ENCODE measurements at places on chromosomes 11 and 22.

- H3K27me3 ChIP-seq, result no peaks in the 10 kb centered on the region
- no peak within 1 kb of the TSS for H3K27ac ChIP-seq
- no peak within 1 kb of the TSS for H3K4me3 ChIP-seq
- H3K36me3 ChIP-seq, result no peaks in the 10 kb centered on the region
These were observed at the start of gene MEI1 for GRCh38 chr22:41699264-41700107. Gene MEI1 (plus strand): TSS chr22:41699503. CDS start chr22:41699539, 36 bp downstream.

GRCh38 chr22:46462726-46463371 is 74.6 kb downstream of the CELSR1 start:
- H3K36me3 ChIP-seq, result no peaks in the 10 kb centered on the region
- no peaks in the 10 kb centered on the region for H3K27me3 ChIP-seq
- no peak overlapping the region for H3K4me3 ChIP-seq
- peak; percentile 90 for DNase-seq

DNA sequence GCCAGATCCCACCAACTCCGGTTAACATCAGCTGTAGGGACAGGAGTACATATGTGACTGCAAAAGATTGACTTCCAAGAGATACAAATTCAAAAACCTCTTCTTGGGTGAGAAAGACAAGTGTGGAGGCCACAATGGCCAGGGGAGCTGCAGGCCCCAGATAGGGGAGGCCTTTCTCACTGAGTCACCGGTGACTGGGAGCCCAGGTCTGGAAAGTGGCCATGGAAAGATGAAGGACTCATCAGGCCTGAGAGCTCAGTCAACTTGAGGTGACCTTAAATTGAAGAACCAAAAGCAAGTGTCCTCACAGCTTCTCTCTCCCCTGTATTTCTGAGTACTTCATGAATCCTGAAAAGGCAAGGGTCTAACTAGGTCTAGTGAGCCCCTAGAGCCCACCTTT is 90.4 kb upstream of the CLPB start:
- no peak for DNase-seq
- H3K4me3 ChIP-seq, result no peak overlapping the region
- no peak overlapping the region for H3K27ac ChIP-seq
- no peaks in the 10 kb centered on the region for H3K27me3 ChIP-seq
- H3K36me3 ChIP-seq, result no peaks in the 10 kb centered on the region

DNA sequence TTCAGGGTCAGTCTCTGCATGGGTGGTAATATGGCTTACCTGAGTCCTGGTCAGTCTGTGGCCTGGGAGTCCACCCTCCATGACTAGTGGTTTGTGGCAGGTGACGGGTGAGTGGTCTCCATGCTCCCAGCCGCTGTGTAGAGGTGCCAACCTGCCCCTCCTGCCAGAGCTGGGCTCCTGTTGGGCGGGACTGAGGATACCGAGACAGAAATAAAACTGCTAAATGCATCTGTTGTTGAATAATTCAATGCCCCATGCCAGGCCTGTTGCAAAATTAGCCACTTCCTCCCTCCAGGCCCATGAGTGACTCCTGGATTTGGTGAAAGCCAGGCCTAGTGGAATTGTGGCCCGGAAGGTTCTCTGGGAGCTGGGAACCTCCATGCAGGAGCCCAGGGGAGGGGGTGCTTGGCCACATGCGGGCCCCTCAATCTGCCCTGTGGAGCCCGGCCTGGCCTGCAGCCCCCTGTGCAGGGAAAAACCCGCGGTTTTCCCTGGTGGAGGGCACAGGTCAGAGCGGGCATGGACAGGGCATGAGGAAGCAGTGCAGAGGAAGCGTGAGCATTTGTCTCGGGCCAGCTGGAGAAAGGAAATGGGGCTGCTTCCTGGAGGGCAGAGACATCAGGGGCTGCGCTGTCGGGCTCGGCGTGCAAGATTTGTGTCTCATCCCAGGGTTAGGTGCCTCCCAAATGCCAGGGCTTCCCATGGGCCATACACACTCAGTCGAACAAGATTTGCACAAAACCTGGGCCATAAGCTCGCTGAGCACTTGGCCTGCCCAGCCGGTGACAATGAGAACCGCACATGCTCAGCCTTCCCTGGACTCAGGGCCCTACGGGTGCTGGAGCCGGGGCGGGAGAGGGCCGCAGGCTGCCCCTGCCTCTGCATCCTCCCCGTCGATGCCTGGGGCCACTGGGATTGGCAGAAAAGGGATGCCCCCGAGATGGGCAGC is 66.9 kb downstream of the KCNQ1 start:
- H3K4me3 ChIP-seq, result no peak overlapping the region
- no peak overlapping the region for H3K27ac ChIP-seq
- H3K4me1 ChIP-seq, result no peaks in the 10 kb centered on the region
- no peaks in the 10 kb centered on the region for H3K36me3 ChIP-seq
- no peak for DNase-seq
- H3K27me3 ChIP-seq, result no peaks in the 10 kb centered on the region

DNA sequence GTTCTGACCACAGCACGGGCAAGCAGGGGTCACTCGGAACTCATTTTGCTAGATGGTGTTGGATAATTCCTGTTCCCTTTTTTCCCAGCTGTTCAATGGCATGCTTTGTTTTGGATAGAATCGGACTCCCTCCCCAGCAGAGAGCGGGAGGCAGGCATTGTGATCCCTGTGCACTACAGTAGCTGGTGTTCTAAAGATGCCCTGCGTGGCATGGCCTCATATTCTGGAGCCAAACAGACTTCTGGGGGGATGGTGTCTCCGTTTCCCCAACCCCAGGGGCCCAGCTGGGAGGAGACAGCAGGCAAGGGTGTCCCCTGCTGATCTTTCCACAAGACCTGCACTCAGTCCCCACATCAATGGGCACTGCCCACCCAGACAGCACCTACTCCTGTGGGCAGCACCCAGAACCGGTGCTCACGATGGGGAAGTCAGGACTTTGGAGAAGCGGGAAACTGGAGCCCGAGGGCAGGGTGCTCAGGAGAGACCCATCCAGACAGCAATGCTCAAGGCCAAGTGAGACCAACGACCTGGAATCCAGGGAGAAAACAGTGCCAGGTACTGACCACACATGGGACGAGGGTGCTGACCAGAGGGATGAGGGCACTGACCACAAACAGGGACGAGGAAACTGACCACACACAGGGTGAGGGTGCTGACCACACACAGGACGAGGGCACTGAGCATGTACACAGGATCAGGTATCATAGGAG is 934.9 kb downstream of the BRD1 start:
- H3K27ac ChIP-seq, result no peak overlapping the region
- H3K36me3 ChIP-seq, result no peaks in the 10 kb centered on the region
- H3K27me3 ChIP-seq, result no peaks in the 10 kb centered on the region
- H3K4me1 ChIP-seq, result no peaks in the 10 kb centered on the region
- DNase-seq, result no peak
- H3K4me3 ChIP-seq, result no peak overlapping the region

DNA sequence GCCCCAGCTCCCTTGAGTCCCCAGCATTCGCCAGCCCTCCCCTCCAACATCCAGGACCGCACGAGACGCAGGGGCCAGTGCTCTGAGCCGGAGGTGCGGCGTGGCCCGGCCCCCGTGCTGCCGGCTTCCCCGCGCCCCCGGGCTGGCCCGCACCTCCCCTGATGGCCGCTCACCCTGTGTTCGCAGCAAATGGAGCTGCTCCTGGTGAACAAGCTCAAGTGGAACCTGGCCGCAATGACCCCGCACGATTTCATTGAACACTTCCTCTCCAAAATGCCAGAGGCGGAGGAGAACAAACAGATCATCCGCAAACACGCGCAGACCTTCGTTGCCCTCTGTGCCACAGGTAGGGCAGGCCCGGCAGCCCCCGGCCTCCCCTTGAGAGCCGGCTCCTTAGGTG is 2.7 kb downstream of the CCND1 start:
- no peaks in the 10 kb centered on the region for H3K27me3 ChIP-seq
- peaks cover 13% of the 10 kb centered on the region for H3K4me1 ChIP-seq
- H3K27ac ChIP-seq, result peak overlapping the region; percentile 95
- H3K36me3 ChIP-seq, result peaks cover 36% of the 10 kb centered on the region
- H3K4me3 ChIP-seq, result no peak overlapping the region

DNA sequence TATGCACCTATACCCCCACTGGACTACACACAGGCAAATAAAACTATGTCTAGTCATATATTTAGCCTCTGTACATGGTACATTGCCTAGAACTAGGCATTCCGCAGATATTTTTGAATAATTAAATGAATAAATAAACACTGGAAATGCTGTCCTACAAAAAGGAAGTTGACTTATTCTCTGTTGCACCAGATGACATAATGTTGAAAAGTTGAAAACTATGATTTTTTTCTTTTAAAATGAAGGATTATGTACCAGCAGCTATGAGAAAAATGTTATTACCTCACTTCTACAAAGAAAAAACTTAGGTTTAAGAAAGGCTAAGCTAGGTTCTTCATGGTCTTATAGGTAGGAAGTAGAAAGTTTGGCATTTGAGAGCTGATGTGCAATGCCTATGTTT is 856.6 kb downstream of the METTL15 start:
- H3K27me3 ChIP-seq, result no peaks in the 10 kb centered on the region
- DNase-seq, result no peak
- no peak overlapping the region for H3K27ac ChIP-seq
- H3K4me1 ChIP-seq, result no peaks in the 10 kb centered on the region
- no peaks in the 10 kb centered on the region for H3K36me3 ChIP-seq
- no peak overlapping the region for H3K4me3 ChIP-seq

- H3K4me1 ChIP-seq, result peaks cover 19% of the 10 kb centered on the region
- peak; percentile 84 for DNase-seq
- no peaks in the 10 kb centered on the region for H3K27me3 ChIP-seq
- H3K4me3 ChIP-seq, result no peak overlapping the region
- H3K36me3 ChIP-seq, result peaks cover 4% of the 10 kb centered on the region
- H3K27ac ChIP-seq, result peak overlapping the region; percentile 78
These were observed 34.1 kb downstream of the PAMR1 start for GRCh38 chr11:35491231-35491871.

- no peaks in the 10 kb centered on the region for H3K4me1 ChIP-seq
- H3K27ac ChIP-seq, result no peak overlapping the region
- peak; percentile 5 for DNase-seq
These were observed 97.3 kb downstream of the GUCY1A2 start for GRCh38 chr11:106920899-106921509.

- peaks cover 7% of the 10 kb centered on the region for H3K27me3 ChIP-seq
- peak; percentile 22 for DNase-seq
- H3K36me3 ChIP-seq, result no peaks in the 10 kb centered on the region
- H3K27ac ChIP-seq, result no peak overlapping the region
- no peak overlapping the region for H3K4me3 ChIP-seq
These were observed 195.9 kb downstream of the CSNK2A3 start for GRCh38 chr11:11157185-11157584.

- peak; percentile 72 for DNase-seq
- H3K27ac ChIP-seq, result no peak overlapping the region
- peaks cover 2% of the 10 kb centered on the region for H3K4me1 ChIP-seq
These were observed 6.3 kb downstream of the KCNJ1 start for GRCh38 chr11:128860571-128861361.

- no peak overlapping the region for H3K27ac ChIP-seq
- H3K4me1 ChIP-seq, result no peaks in the 10 kb centered on the region
- H3K4me3 ChIP-seq, result no peak overlapping the region
- no peaks in the 10 kb centered on the region for H3K27me3 ChIP-seq
- DNase-seq, result peak; percentile 86
These were observed 89.3 kb downstream of the ARHGAP42 start for GRCh38 chr11:100776212-100776896.

DNA sequence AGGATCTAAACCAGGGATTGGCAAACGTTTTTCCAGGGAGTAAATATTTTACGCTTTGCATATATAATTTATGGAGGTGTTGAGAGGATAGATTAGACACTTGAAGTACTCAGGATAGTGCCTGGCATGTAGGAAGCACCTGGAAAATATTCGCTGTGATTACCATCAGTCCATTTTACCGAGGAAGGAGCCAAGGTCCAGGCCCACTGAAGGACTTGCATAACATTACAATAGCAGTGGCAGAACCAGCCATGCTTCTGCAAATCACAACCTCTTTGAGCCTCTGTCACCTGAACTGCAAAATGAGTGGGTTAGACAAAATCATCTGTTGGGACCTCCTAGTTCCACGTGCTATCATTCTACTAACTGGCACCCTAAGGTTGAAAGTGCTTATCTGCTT is 5.4 kb downstream of the FUT4 start:
- H3K4me1 ChIP-seq, result no peaks in the 10 kb centered on the region
- H3K27ac ChIP-seq, result no peak overlapping the region
- no peak for DNase-seq
- no peaks in the 10 kb centered on the region for H3K36me3 ChIP-seq

DNA sequence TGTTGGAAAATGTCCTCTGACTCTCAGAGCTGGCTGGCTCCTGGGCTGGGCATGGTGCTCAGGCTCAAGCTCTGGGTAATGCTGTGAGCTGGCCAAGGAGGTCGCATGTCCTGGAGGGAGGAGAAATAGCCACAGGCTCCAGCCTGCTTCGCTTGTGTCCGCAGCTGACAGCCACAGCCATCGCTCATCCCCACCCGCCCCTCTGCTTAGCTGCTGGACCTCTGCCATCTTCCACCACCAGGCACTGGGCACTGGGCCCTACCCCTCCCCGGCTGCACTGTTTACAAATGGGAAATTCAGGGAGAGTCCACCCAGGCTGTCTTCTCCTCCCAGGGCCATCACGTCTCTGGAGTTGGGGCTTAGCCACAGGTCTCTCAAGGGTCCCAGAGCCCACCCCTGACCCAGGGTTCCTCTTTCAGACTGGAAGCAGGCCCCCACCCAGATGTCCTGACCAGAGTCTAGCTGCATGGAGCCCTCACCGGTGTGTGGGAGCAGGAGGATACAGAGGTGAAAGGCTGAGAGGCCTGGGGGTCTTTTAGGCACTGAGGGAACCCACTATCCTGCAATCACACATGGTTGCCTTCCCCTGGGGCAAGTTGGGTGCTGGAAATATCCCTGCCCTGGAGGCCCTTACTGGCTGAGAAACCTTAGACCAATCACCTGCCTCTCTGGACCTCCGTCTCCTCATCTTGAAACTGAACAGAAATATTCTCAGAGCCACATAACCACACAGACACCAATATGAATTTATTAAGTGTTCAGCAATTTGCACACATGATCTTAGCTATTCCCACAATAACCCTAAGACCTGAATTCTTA is 62.7 kb downstream of the CD82 start:
- H3K27me3 ChIP-seq, result no peaks in the 10 kb centered on the region
- no peak overlapping the region for H3K4me3 ChIP-seq
- H3K4me1 ChIP-seq, result no peaks in the 10 kb centered on the region
- no peaks in the 10 kb centered on the region for H3K36me3 ChIP-seq
- no peak overlapping the region for H3K27ac ChIP-seq

DNA sequence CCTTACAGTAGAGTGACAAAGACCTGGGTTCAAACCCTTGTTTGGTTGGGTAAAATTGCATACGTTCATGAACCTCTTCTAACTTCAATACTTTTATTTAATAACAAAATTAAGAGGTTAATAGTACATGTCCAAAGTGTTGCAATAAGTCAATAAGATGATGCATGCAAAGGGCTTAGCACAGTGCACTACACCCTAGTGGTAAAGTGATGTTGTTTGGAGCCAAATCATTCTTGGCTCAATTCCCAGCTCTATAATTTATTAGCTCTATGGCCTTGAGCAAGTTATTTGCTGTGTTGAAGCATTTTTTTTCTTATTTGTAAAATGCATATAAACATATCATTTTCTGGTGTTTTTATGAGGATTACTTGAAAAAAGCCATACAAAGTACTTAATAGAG is 945.3 kb downstream of the LRRC4C start:
- peak; percentile 18 for DNase-seq
- no peak overlapping the region for H3K27ac ChIP-seq
- H3K4me1 ChIP-seq, result no peaks in the 10 kb centered on the region
- no peaks in the 10 kb centered on the region for H3K27me3 ChIP-seq
- no peak overlapping the region for H3K4me3 ChIP-seq
